ENCODE measurements at places on chromosomes 6 and 20. TPM values are rescaled to one million over a fixed set of nuclear protein-coding genes. Genes with fewer than 3 reads are reported as not detected.

- no peak overlapping the region for H3K27ac ChIP-seq
- H3K4me1 ChIP-seq: peaks cover 13% of the 10 kb centered on the region
- no peak for DNase-seq
- H3K27me3 ChIP-seq: peaks cover 9% of the 10 kb centered on the region
- peaks cover 4% of the 10 kb centered on the region for H3K36me3 ChIP-seq
Observed at GRCh38 chr6:109052852-109053251, 41.8 kb downstream of the SESN1 start.

DNA sequence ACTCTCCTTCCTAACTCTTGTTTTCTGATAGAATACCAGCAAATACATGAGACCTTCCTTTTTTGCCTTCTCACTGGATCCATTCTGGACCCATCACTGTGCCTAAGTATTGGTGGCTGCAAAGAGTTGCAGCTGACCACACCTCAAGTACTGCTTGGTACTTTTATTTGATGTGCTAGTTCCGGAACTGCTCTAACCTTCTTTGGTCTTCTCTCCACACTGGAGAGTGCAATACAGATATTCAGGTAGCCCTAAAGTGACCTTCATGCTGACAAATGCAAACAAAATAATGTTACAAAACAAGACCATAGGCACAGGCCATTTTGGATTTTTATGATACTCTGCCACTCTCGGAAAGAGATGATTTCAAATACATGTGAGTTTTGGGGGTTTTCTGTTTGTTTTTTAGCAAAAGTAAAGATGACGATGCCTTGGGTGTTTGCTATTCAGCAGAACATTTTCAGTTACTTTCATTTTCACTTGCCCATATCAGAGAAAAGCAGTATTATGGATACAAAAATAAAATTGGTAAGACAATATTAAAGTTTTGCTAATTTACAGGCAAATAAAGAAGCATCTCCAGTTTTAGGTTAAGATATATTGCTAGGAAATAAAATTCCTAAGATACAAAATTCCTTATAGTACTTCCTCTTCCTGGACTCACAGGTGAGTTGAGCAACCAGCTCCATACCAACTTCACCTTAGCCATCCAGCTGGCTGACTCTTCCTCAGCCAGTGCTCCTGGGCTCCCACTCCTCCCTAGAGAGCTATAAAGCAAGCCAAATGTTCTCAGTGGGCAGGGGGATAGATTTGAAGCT is 42.0 kb downstream of the PTPRK start:
- no peak overlapping the region for H3K27ac ChIP-seq
- peak overlapping the region; percentile 29 for H3K4me3 ChIP-seq
- no peak for DNase-seq
- H3K36me3 ChIP-seq: no peaks in the 10 kb centered on the region

GRCh38 chr6:42864602-42865001 is 14.8 kb upstream of the RPL7L1 start:
- no peaks in the 10 kb centered on the region for H3K27me3 ChIP-seq
- peaks cover 56% of the 10 kb centered on the region for H3K36me3 ChIP-seq
- H3K4me3 ChIP-seq: no peak overlapping the region

DNA sequence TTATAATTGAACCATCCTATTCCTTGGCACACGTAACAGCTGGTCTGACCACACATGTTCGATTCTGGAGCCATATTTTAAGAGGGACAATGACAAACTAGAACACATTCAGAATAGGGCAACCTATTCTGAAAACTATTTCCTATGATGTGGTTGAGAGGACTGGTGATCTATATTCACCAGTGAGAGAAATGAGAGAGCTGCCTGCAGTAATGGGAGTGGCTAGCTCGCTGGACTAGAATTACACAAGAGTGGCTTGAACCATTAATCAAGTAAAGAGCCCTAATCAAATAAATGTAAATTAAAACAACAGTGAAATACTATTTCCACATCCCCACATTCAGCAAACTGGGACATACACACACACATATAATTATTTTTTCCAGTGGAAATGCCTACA is 55.3 kb upstream of the LY86 start:
- H3K4me1 ChIP-seq: no peaks in the 10 kb centered on the region
- no peak for DNase-seq
- peaks cover 62% of the 10 kb centered on the region for H3K27me3 ChIP-seq
- no peak overlapping the region for H3K27ac ChIP-seq
- no peak overlapping the region for H3K4me3 ChIP-seq
- no peaks in the 10 kb centered on the region for H3K36me3 ChIP-seq

DNA sequence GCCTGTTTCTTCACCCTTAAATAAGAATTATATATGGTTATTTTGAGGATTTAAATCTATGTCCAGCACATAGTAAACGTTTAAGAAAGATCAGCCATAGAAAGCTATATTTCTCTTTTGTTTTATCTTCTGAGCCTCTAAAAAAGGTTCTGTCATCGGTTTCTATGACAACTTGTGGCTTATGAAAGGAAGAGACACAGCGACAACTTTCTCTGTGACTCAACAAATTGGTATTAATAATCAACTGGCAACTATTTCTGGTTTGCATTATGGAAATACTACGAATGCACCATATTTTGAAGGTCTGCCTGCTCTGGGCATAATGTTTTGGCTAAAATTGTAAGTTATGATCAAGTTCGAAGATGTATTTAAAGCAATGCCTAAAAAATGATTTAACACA is 751.0 kb downstream of the CD109 start:
- H3K36me3 ChIP-seq: no peaks in the 10 kb centered on the region
- H3K4me1 ChIP-seq: no peaks in the 10 kb centered on the region
- no peak overlapping the region for H3K27ac ChIP-seq
- no peak overlapping the region for H3K4me3 ChIP-seq

DNA sequence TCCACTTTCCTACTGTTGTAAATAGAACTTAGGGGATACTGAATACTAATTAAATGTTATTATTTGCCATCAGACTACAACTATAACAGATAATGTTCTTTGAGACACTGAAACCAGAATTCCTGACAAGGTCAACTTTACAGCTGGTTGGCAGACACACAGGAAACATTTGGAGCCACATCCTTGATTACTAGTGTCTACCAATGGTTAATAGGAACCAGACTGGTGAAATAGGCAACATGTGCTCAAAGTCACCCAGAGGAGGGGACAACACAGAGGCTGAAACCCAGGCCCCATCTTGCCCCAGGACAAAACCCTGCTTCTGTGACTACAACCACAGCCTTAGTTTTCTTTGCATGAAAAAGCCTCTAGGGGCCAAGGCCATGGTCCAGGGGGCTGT is 47.8 kb upstream of the NT5E start:
- no peaks in the 10 kb centered on the region for H3K36me3 ChIP-seq
- H3K4me1 ChIP-seq: peaks cover 55% of the 10 kb centered on the region
- H3K4me3 ChIP-seq: no peak overlapping the region
- H3K27me3 ChIP-seq: no peaks in the 10 kb centered on the region
- no peak overlapping the region for H3K27ac ChIP-seq

TRAM2 gene
- total RNA-seq: 4.7 TPM
